ENCODE measurements at places on chromosomes 5 and 9.

GRCh38 chr9:6780690-6781089 lies 22.9 kb downstream of the KDM4C start:
- DNase-seq: no peak

- no peak for DNase-seq
Observed at GRCh38 chr5:178770621-178771020, 40.2 kb upstream of the ZNF354A start.

- no peak for DNase-seq
Observed at GRCh38 chr5:98604301-98604700, 169.2 kb upstream of the RGMB start.

GRCh38 chr5:163730206-163730756 lies 224.9 kb downstream of the MAT2B start:
- no peak for DNase-seq

- DNase-seq: no peak
Observed at GRCh38 chr5:10065428-10066000, 184.2 kb downstream of the ATPSCKMT start.

- no peak for DNase-seq
Observed at GRCh38 chr5:138177941-138178515, 402 bp downstream of the BRD8 start.

DNA sequence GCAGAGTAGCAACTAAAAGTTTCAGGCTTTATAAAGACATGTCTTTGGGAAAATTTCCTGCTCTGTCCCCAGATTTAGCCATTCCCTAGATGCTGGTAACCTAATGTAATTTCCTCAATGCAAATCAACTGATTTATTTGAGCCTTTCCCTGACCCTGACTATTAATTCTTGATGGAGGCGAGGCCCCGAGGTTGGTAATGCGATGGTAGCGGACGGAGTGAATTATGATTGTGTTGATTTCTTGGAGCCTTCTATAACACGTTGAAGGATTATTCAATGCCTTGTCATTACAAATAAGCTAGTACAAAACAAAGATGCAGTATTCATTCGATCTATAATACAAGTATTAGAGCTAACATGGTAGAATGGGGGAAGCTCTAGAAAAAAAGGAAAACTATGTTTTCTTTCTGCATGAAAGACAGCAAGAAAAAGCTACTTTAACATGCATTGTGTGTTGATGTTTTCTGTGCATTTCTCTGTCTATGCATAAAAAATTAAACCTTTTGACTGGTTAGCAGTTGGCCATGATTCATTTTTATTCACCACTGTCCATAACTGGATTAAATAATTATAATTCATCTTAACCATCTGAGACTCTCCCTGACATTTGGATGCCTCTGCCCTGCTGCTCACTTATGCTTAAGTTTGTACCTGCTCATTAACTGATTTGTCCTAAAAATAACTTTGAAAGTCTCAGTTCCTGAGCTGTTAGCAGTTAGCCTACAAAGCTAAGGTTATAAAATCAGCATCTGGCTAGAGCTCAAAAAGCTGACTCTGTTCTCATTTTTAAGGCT lies 490.2 kb upstream of the NUDT12 start:
- DNase-seq: no peak

GRCh38 chr9:130345897-130346385 lies 80.4 kb downstream of the HMCN2 start:
- DNase-seq: no peak

All from stimulated activated CD8-positive, alpha-beta memory T cell treated with anti-CD3 and anti-CD28 coated beads, Interleukin-7, amount 100 ng/mL, for 48 hours (primary cell).